ENCODE measurements at places on chromosomes 2 and 18.

DNA sequence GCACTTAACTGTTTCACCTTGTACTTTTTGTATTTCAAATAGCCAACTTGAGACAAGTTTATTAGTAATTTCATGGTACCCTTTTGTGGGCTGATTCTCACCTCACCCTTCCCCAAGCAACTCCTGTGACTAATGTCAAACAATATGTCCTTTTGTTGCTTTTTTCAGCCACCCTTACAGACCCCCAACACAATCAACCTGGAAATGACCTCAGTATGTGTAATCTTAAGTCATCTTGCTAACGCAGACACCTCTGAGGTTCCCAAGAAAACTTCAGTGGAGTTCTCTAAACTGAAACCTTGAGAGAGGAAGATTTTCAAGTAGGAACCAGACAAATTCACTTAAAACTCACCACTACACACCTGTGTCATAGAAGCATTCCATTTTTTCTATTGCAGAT lies 69.5 kb downstream of the KYNU start:
- DNase-seq: no peak

DNA sequence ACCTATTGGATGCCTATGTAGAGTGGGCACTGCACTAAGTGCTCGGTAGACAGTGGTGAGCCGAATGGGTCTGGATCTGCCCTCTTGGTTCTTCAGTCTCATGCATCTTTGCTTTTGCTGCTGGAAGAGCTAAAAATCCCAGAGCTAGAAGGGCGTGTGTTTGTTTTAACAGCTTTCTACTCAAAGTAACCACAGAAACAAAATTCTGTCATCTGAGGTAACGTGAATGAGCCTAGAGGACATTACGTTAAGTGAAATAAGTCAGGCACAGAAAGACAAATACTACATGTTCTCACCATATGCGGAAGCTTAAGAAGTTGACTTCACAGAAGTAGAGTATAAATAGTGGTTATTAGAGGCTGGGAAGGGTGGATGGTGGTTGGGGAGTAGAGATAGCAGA lies 119.8 kb downstream of the PLB1 start:
- DNase-seq: no peak

DNA sequence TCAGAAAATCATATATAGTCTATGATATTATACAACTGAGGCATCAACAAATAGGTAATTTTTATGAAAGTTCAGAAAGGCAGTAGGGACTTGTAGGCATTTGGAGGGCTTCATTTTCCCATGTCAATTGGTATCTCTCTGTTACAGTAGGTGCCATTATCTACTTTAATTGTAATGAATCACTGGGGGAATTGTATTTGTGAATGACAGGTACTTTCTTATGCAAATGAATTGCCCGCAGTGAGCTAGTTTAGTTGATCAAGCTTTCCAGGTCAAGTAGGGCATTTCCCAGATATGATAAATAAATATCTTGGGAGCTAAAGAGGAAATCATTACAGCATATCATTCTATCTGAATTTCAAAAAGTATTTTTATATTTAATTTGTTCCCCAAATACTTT lies 1116.3 kb downstream of the DPP10 start:
- DNase-seq: no peak

DNA sequence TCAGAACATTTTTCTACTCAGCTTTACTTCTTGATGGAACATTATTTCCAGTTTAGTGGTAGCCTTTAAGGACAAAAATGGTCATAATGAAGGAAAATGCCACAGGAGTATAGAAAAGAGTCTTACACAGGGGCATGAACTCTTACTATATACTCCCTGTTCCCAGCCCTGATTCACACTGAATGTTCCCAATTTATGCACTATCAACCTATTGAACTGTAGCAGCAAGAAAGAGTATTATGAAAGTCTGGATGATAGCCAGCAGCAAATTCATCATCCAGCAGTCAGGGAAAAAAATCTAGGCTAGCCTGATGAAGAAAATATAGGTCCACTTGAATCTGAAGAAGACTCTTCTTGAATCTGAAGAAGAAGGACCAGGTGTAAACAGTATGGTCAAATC lies 1170.3 kb upstream of the CHAC2 start:
- DNase-seq: no peak

DNA sequence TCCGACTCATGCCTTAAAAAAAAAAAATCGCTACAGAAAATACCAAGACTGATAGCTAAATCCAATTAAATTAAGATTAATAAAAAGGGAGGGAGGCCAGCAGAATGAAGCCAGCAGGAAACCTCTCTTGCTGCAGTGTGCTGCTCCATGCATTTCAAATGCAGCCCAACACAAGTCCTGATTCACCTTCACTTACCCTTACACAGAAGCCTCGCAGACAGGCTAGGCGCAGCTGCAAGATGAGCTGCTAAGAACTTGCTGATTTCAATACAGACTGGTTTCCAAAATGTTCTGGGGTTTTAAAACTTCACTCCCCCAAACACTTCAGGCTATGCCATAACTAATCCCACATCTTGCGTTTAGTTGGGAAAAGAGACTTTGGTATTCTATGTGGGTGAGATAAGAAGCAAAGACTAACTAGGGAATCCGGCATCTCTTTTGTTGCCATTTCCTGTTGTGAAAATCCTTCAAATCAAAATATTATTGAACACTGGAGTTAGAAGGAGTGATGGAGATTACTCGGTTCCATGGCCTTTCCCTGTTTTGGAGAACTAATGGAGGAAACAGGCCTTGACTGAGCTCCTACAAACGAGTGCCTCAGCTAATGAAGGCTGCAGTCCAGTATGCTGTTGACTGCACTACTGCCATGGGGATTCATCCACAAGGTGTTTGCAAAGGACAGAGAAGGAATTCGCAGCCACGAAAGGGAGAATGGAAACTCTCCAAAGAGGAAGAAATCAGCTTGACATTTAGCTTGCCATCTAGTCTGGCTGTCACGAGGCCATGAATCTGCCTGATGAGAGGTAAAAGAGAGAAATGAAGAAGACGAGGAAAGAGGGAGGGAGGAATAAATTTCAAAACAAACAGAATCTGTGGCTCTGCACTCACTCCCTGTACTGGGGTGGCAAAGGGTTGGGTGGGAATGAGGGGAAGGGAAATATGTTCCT lies 67.3 kb downstream of the CLHC1 start:
- DNase-seq: no peak

DNA sequence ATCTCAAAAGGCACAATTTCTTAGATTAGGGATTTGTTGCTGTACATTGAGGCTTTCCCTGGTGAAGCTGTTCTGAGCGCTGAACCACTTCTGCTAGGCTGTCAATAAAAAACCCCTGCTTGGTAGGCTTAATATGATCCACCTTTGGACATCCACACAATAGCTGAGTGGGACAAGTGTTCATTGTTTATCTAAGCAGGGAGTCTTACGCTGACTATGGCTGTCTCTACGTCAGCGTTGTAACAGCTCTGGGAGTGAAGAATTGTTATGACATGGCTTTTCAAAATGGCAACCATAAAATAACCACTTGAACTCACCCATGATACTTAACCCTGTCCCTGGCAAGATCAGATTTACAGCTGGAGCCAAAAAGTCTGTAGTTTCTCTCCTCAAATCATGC lies 111.5 kb upstream of the SULT1C3 start:
- DNase-seq: no peak

- peak; percentile 69 for DNase-seq
These were observed 69.9 kb downstream of the RHOB start for GRCh38 chr2:20516646-20517341.

All from GM13977 (cell line).